ENCODE measurements at places on chromosomes 3 and 15.

GRCh38 chr3:116051040-116051439 lies 394.2 kb downstream of the LSAMP start:
- no peak for DNase-seq

- DNase-seq: no peak
These were observed 32.2 kb downstream of the SQOR start for GRCh38 chr15:45667002-45667401.

GRCh38 chr3:71707595-71707994 lies 17.6 kb downstream of the EIF4E3 start:
- peak; percentile 88 for DNase-seq

DNA sequence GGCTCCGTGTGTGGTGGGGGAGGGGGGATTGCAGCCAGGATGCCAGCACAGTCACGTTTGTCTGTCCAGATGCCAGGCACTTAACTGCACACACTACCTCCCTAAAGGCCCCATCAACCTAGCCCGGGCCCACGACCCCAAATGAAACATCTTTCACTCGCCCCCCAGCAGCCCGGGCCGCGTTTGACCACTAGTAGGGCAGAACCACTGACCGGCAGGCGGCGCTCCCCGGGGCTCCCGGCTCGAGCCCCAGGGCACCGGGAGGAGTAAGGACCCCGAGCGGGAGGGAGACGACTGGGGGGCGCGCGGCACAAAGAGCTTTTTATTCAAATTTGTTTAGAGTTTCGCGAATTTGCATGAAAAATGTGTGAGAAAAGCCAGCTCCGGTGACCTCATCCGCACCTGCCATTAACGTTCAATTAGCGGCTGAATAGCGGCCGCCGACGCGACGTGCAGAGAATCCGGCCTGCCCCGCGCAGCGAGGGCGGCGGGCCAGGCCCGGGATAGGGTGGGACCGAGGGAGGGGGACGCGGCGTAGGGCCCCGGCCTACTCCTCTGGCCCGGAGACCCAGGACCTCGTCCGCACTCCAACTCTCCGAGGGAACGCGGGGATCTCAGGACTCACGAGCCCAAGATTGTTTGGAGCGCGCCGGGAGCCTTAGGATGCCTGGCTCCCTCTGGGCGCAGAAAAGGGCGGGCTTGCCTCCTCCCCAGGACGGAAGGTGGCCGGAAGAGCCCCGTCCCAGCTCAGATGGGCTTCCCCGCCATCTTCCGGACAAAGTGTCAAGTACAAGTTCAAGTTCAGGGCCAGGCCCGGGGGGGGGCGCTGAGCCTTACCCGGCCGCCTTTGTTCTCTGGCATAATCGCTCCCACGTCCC lies 64.9 kb upstream of the POLG start:
- no peak for DNase-seq

GRCh38 chr15:38486936-38487335 lies 33.0 kb downstream of the FAM98B start:
- peak; percentile 16 for DNase-seq

- no peak for DNase-seq
These were observed 38.0 kb downstream of the STAC start for GRCh38 chr3:36418296-36418695.

DNA sequence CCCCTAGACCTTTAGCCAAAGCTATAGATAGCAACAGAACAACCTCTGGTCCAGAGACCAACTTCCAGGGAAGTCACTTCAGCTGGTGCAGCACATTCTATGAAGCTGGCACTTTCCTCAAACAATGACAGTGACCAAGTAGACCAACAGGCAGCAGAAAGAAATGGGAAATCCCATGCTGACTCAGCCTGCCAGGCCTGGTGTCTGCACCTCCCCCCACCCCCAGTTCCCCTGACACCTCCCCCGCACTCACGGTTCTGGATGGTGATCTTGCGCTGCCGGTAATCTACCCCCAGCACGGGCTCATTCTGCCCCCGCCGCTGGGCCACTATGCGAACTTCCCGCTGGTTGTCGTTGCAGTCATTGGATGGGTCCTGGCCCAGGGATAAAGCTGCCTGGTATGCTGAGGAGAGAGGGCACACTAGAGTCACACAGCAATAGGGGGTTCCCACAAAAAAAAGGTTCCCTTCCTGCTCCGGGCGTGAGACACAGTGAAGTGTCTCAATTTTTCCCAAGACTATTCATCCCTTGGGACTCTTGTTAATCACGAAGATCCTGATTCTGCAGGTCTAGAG lies 17.0 kb downstream of the ILDR1 start:
- DNase-seq: no peak

- DNase-seq: no peak
These were observed 31.7 kb downstream of the BHLHE40 start for GRCh38 chr3:5010706-5011554.

DNA sequence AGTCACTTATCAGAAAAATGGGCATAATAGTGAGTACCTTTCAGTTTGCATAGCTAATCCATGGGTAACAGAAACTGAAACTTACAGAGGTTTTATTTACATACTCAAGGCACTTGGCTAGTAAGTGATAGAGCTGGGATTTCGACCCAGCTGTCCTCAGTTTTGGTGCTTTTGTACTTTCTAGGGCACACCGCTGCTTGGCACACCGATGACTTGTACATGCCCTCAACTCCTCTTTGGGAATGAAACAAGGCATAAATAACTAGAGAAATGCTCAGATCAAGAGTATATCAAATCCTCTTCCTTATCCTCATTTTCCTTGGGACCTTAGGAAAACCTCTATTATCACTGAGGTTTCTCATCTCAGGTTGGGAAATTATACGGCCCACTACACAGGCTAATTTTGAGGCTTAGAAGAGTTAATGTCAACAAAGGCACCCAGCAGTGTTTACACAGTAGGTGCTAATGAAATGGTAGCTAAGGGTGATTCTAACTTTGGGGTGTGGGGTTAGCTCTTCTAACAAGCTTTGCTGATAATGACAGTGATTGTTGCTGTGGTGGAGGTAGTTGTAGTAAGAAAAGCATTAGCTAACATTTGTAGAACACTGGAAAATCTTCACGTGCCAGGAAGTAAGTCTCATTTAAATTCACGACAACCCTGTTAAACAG lies 20.3 kb upstream of the DGKG start:
- no peak for DNase-seq

DNA sequence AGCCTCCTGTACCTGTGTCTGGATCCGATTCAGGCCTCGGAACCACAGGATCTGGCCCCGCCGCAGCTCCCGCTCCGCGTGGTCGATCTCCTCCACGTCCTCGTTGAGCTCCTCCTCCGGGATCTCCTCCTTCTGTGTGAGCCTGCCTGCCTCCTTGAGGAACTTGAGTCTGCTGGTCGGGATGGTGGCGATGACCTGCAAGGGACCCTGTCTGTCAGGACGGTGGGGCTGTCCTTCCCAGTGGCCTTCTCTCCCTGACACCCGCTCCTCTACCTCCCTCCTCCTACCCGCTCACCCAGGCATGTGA lies 17.2 kb upstream of the SEC13 start:
- DNase-seq: no peak

DNA sequence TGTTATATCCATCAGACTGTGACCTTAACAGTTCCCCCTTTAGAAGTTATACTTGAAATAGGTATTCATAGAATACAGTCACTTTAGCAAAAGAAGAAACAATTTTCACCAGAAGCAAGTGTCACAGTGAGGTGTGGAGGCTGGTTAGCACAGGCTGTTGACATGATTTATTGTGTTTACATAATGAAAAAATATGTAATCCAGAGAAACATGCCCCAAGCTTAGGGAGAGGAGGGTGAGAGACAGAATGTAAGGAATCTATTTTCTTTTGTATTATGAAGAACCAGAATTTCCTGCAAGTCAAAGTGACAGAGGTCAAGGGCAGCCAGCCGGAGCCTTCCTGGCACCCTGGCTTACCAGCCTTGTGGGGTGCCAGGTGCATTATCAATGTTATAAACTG lies 4.0 kb downstream of the IL12A start:
- DNase-seq: no peak

DNA sequence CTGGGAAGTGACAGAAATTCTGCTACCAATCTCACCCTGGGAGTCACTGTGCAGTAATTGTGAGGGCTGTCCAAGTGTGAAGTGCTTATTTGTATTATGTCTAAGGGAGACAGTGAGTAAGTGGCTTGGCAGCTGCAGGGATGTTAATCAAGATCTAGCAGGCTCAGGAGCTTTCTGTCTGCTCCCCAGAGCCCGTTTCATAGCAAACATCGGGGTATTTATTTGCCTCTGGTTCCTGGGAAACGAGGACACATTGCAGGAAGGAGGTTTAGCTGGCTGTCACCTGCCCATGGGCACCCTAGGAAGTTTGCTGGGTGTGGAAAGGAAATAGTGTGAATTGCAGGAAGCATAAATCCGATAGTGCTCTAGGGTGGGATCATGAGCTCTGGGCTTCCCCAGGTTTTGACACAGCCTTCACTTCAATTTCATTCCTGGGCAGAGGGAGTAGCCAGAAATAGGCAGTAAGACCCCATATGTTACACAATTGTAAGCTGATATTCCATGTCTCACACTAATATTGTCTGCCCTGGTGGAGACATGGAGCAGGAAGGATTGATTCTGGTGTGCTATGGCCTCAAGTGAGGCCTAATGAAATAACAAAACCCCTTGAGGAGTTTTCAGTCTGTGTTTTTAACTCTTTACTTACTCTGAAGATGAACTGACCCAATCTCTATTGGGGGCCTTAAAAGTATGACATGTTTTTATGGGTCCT lies 74.1 kb upstream of the MITF start:
- DNase-seq: no peak

DNA sequence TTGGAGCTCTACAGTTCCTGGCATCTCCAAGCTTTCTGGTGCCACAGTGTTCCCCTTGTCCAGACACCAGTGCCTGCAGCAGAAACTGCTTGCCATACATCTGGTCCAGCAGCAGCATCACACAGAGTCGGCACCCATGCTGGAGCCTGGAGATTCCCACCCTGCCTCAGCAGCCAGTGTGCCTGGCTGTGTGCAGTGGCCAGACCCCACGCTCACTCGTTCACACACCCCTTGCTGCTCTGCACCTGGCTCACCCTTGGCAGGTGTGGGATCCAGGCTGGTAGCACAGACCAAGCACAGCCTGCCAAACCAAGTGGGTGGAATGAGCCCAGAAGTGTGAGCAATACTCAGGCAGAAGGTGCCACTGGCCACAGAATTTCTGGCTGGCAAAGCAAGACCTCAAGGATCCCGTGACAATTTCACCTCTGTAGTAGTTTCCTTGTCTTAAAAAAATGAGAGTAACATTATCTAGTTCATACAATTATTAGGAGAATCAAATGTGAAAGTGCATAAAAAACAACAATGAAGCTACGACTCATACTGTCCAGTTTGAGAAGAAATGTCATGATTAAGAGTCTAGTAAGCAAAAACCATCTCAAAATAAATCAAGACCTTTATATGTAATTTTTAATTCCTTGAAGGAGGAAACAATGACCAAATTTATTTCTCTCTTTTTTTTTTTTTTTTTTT lies 22.9 kb upstream of the ZBED2 start:
- no peak for DNase-seq

GRCh38 chr15:80105595-80105994 lies 46.1 kb downstream of the ZFAND6 start:
- peak; percentile 91 for DNase-seq

- no peak for DNase-seq
These were observed 85.2 kb upstream of the TGFBR2 start for GRCh38 chr3:30521156-30521715.

GRCh38 chr3:22893644-22894325 lies 309.3 kb upstream of the UBE2E2 start:
- no peak for DNase-seq

DNA sequence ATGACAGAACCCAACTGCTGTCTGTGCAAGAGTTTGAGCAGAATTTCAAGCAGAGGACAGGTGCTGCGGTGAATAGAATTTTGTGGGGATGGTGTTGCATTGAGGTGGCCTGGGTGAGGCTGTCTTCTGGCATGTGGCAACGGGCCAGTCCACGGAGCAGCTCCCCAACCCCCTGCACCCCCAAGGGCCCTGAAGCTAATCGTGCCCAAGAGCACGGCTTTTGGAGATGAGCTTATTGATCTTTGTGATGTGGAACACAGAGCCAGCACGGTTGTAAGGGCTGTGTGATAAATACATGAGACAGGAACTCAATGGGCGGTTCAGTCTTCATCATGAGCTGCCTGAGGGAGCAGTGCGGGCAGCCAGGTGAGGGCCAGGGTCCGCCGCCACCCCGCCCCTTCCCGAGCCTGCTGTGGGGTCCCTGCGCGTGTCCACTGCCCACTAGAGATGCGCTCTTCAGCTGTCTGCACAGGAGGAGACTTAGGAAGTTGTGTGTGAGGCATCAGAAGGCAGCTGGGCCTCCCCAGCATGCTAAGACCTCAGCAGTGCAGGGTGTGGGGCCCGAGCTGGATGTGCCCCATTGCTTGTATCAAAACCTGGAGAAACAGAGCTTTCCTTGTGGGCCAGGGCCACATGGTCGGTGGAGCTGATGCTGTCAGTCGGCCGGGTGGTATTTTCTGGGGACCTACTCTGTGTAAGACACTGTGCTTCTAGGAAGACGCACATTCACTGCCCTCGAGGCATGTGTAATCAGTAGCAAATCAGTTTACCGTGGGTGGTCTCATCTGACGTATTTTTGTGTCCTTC lies 90.5 kb downstream of the CHRNA7 start:
- DNase-seq: no peak

- no peak for DNase-seq
These were observed 213.4 kb upstream of the NANOGP8 start for GRCh38 chr15:35298509-35298908.

GRCh38 chr3:131645638-131646037 lies 142.9 kb upstream of the MRPL3 start:
- DNase-seq: no peak

GRCh38 chr15:67501836-67502461 lies 19.0 kb upstream of the C15orf61 start:
- DNase-seq: no peak

DNA sequence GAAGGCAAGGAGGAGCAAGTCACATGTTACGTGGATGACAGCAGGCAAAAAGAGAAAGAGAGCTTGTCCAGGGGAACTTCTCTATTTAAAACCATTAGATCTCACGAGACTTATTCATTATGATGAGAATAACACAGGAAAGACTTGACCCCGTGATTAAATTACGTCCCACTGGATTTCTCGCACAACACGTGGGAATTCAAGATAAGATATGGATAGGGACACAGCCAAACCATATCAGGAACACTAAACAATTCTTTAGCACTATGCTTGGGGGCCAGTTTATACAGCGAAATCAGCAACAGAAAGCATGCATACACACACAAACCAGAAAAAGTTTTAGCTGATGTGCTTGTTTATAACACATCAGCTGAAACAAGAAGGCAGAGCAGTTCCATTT lies 704.2 kb downstream of the OTOL1 start:
- no peak for DNase-seq
